ENCODE measurements at places on chromosomes 12 and 14.

GRCh38 chr12:23472329-23472971, 477.0 kb downstream of the SOX5 start:
- DNase-seq, result no peak

DNA sequence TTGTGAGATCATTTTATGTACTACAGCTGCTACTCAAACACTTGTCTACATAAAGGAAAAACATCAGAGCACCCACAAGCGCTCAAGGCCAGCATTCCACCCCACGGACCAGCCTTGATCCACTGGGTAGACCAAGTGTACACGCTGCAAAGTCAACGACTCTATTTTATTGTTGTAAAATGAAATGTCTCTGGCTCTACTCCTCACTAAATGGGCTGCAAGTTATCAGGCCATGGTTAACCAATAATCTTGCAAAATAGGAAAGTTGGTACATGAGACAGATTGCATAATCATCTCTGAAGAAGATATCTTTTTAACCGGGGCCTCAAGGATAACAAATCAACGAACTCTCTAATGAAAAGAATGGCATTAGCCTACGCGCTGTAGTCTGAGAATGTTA, 69.9 kb upstream of the FOXN3 start:
- DNase-seq, result no peak

- no peak for DNase-seq
These were observed 52.7 kb downstream of the NFKBIA start for GRCh38 chr14:35351897-35352273.

DNA sequence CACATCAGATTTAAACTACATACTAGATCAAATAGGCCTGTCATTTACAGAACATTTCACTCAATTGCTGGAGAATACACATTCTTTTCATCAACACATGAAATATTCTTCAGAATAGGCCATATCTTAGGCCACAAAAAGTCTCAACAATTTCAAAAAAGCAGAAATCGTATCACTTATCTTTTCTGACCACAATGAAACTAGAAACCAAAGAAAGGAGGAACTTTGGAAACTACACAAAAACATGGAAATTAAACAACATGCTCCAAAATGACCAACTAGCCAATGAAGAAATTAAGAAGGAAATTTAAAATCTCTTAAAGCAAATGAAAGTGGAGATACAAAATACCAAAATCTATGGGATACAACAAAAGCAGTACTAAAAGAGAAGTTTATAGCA, 35.1 kb downstream of the PARP11 start:
- no peak for DNase-seq

GRCh38 chr14:20799892-20800544, 2.6 kb downstream of the RNASE1 start:
- no peak for DNase-seq

DNA sequence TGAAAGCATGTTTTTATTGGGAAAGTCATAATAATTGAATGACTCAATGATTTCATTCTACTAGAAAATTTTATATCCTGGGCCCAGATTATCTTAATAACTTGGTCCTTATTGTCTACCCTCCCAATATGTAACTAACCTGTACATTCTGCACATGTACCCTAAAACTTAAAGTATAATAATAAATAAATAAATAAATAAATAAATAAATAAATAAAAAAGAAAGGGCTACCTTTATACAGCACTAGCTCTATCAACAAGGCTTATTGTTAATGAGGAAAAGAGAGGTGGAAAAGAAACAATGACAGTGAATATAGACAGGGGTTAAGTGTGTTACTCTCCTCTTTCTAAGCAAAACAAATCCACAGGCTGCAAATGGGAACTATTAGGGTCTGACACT, 83.6 kb downstream of the GRIN2B start:
- no peak for DNase-seq

DNA sequence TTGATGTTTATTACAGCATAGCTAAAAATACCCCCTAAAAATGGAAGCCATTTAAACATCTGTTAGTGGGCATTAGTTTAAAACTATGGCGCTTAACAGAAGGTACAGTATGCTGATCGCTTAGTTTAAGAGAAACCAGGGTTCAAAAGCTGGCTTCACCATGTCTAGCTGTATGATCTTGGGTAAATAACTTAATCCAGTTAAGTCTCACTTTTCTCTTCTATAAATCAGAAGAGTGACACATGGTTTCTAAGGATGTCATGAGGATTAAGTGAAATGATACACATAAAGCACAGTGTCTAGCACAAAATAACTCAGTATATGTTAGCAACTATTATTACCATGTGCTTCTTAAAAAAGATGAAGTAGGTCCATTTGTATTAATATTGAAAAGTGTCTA, 38.7 kb downstream of the STK38L start:
- DNase-seq, result no peak

DNA sequence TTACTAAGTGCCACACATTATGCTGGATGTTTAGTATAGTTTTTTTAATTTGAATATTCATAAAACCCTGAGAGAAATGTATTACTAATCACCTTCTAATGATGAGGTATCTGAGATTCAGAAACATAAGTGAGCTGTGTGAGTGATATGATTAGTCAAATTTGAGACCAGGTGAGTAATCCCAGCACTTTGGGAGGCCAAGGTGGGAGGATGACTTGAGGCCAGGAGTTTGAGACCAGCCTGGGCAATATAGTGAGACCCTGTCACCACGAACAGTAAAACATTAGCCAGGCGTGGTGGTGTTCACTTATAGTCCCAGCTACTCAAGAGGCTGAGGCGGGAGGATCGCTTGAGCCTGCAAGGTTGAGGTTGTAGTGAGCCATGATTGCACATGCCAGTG, 438.4 kb downstream of the RAD51B start:
- no peak for DNase-seq

GRCh38 chr14:74658535-74659131, 46.6 kb upstream of the LTBP2 start:
- DNase-seq, result no peak

GRCh38 chr12:63415357-63415756, 252.9 kb downstream of the DPY19L2 start:
- no peak for DNase-seq

DNA sequence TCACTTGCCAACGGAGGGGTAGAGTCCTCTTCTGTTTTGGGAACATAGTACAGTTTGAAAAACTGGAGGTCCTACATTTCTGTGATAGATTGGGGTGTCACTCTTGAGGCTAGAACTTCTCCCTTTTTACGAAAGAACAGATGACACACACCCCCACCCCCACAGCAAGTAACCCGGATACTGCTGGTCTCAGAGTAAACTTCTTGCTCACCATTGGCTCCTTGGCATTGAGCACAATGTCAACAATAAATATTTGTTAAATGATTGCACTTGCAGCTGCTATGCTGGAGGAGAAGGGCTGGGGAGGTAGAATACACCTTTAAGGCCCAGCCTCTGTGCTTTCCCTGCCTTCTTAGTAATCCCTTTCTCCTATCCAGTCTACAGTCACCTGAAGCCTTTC, 149.8 kb downstream of the TGFB3 start:
- no peak for DNase-seq

DNA sequence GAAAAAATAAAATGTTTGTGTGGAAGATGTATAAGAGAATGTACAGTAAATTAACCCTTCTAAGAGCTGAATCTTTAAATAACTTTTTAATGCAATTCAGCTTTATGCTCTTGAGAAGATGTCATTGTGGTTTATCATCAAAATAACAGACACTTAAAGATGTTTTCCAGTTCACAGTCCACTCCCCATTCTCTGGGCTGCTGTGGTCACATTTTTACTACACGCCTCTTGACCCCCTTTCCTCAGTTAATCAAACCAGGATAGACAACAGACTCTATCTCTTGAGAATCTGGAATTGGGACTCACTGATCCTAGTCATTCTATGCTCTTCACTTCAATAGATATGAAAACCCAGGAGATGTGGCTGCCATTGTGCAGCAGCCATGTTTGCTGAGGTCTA, 24.7 kb upstream of the OR6J1 start:
- no peak for DNase-seq

GRCh38 chr12:49870501-49871262, 27.8 kb upstream of the BCDIN3D start:
- DNase-seq, result no peak

DNA sequence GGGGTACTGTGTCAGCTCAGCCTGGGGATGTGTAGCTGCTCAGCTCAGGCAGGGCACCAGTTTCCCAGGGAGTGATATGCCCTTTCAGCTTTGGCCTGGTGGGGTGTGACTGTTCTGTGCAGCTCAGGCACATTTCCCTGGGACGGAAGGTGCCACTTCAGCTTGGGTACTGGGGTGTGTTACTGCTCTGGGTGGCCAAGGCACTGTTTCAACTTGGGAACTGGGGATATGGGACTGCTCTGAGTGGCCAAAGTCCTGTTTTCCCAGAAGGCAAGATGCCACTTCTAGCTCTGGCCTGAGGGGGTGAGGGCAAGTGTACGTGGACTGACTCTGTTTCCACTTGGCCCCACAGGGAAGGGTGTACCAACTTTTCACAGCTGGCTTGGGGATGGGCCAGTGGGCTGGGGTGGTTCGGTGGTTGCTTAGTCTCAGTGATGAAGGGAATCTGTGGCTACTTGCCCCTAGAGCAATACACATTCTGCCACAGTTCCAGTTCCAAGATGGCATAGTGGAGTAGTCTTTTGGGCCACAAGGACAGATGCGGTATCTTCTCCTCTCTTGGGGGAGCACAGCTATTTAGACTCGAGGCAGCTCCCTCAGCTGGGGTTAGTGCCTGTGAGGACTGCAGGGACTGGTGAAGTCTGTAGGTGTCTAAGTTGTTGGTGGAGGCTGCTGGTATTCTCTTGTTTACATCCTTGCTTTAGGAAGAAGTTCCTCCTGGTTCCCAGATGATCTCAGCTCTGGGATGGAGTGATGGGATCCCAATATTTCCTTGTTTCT, 26.4 kb downstream of the TBC1D15 start:
- DNase-seq, result no peak

DNA sequence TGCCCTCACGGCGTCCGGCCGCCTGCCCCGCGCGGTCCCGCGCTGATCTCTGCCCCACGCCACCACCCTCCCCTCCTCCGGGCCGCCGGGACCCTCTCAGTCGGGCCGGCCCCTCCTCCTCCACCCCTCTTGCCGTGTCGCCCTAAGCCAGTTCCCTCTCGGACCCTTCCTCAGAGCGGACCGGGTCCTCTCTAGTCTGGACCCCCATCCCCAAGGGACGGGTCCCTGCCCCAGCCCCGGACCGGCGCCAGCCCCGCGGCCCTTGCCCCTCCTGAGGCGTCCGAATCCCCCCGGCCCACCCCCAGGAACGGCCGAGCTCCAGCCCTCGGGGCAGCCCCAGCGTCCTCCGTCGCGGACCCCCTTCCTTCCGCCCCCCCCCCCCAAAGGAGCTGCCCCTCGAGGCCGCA, 485 bp downstream of the PPP4R4 start:
- DNase-seq, result no peak

DNA sequence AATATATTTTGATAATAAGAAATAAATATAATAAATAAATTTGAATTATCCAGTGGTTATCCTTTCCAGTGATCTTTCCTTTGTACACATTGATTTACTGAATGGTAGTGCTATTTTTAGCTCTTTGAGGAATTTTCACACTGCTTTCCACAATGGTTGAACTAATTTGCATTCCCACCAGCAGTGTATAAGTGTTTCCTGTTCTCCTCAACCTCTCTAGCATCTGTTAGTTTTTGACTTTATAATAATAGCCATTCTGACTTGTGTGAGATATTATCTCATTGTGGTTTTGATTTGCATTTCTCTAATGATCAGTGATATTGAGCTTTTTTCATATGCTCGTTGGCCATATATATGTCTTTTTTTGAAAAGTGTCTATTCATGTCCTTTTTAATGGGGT, 333.7 kb downstream of the RAD51B start:
- DNase-seq, result no peak

- no peak for DNase-seq
These were observed 630.9 kb upstream of the ATXN7L3B start for GRCh38 chr12:73906757-73907156.

DNA sequence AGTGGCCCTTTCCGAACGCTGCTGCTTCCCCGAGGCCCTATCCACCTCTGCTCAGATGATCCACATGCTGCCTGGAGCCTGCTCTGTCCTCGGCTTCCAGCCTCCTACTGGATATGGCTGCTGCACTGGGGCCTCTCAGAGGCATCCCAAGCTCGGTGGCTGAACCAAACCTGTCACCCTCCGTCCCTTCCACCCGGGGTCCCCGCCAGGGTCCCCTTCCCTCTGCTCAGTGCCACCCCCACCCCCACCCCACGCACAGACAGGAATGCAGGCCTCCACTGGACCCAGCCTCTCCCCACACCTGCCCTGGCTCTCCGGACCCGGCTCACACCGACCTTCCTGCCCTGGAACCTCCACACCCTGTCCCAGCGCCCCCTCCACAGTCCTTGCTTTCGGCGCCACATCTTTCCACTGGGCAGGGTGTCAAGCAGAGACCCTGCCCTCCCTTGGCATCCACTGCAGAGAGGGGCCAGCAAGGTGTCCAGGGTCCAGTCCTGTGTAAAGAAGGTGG, 6.1 kb downstream of the CEP170B start:
- DNase-seq, result no peak

DNA sequence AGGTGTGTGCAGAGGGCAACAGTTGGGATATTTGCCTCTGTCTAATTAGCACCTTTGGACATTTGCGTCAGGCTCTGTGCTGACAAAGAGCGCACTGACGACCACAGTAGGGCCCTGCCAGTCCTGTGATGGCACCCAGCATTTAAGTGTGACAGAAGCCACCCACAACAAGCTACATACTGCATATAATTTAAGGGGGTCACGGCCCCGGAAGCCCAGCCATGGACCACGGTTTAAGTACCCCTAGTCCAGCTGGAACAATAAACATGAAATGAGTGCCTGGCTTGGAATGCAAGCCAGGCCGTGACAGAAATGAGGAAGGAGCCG, 16.8 kb upstream of the DYNC1H1 start:
- DNase-seq, result no peak

DNA sequence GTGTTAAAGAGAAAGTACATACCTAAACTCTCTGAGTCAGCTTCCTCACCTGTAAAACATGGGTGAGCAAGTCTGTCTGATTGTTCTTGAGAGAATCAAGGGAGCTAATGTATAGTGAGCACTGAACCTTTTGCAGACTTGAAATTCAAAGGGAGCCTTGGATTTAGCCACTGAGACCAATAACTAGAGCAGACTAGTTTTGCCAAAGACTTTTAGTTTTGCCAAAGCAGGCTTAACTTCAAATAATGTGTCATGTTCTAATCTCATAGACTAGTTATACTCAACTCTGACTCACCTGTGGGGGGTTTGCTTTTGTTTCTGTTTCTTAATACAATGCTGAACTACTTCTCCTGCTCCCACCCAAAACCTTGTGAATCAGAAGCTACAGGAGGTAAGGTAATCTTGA, 123.7 kb downstream of the SLC25A21 start:
- no peak for DNase-seq

DNA sequence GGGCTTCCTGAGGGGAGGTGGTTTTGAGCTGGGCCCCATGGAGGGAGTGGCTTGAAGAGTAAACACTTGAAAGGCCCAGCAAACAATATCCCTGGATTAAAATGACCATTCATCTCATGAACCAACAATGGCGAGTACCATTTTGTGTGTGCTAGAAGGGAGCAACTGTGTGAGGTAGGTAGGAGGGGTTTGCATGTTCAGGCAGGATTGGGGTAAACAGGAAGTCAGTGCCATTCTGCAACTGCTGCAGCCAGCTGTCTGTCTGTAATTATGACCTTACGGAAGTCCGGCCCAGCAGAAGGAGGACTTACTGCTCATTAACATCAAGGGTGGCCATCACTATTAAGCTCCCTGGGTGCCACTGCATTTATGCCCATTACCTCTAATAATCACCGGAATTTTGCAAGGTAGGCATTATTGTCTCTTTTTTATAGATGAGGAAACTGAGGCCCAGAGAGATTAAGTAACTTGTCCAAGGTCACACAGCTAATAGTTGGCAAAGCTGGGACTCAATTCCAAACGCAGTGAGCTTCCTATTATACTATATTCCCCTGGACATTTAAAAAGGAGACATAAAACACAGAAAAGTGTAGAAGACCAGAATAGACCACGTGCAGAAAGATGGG, 16.6 kb upstream of the IFI27L2 start:
- DNase-seq, result no peak
